Panc1 (cell line): ENCODE measurements at places on chromosomes 16 and 17. TPM values are rescaled to one million over a fixed set of nuclear protein-coding genes. Genes with fewer than 3 reads are reported as not detected.

GRCh38 chr16:88705076-88705684 is 1.0 kb downstream of the RNF166 start:
- DNase-seq, result no peak

DNA sequence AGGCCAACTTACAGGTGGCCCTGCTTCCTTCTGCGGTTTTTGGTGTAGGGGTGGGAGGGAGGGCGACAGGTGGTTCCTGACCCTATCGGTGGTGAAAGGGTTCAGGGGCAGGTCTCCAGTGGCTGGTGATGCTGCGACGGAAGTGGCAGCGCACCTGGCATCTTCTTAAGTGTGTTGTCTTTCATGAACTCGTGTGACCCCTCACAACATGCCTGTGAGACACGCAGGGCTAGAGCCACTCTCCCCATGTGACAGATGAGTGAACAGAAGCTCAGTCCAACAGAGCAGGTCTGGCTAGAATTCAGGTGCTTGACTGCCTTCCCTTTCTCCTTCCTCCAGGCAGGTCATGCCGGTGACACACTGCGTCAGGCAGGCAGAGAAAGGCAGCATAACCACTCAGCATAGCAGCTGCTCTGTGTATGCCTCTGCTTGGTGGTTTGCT is 8.0 kb downstream of the TNFAIP1 start:
- DNase-seq, result no peak

DNA sequence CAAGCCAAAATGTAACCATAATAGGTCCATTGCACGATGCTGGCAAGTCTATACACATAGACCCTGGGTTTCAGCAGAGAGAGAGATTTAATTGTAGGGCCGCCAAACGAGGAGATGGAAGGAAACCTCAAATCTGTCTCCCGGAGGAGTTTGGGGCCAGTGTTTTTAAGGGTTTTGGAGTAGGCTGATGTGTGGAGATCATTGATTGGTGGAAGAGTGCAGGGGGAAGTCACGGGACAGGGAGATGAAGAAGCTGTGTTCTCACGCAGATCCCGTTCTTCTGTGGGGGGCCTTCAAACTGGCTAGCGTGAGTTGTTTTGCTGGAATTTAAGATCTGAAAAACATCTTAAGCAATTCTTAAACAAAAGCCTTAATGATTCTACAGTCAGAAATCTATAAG is 84.8 kb downstream of the KATNIP start:
- DNase-seq, result no peak

DNA sequence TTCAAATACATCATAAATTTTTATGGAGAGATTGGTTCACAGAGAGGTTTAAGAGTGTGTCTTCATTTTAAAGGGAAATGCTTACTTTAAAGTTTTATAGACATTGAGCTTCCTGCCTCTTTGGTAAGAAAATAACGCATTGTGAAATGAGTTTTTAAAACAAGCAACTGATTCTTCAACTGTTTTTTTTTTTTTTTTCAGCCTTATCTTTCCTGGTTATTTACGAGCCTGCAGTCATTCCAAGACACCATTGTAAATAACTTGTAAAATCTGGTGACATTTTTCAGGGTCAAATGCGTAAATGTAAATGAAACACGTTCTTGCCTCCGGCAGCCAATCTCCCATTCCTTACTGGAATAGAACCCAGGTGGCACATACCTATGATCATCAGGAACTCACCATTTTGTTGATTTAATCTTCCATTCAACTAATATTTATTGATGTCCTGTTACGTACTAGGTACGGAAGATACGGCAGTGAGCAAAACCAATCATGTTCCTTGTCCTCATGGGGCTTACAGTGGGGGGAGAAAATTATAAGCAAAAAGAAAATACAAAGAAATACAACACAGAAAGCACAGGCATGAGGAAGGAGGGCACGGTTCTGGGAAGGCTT is 33.2 kb upstream of the CDYL2 start:
- no peak for DNase-seq

GRCh38 chr17:19979917-19980770 is 2.5 kb upstream of the AKAP10 start:
- DNase-seq, result no peak

GRCh38 chr17:7716901-7717755 is at the start of gene DNAH2:
TSS of gene DNAH2 (plus strand) at chr17:7717744. CDS start at chr17:7719735, 1,991 bp downstream.
- DNase-seq, result peak; percentile 35

DNA sequence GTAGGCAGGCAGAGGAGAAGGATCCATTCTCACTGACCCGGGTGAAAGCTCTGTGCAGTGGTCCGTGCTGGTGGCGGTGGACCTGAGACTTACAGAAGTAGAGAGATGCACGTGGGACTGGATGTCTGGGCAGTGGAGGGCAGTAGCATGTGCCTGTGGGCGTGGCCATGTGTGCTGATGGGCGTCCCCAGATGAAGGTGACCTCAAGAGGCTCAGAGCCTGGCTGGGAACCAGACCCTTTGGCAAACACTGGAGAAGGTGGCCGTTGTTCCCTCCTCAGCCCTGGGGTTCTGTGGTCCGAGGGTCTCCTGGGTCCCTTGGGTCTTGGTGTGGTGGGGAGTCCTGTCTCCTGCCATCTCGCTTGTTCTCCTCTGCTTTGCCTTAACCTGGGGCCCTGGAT is 15.6 kb downstream of the WSCD1 start:
- no peak for DNase-seq

GRCh38 chr16:24505959-24506358 is 33.4 kb upstream of the RBBP6 start:
- DNase-seq, result no peak

GRCh38 chr17:47189732-47190237 is 690 bp upstream of the CDC27 start:
- DNase-seq, result no peak

GRCh38 chr17:78252111-78252634 is 20.7 kb downstream of the TMEM235 start:
- no peak for DNase-seq

DNA sequence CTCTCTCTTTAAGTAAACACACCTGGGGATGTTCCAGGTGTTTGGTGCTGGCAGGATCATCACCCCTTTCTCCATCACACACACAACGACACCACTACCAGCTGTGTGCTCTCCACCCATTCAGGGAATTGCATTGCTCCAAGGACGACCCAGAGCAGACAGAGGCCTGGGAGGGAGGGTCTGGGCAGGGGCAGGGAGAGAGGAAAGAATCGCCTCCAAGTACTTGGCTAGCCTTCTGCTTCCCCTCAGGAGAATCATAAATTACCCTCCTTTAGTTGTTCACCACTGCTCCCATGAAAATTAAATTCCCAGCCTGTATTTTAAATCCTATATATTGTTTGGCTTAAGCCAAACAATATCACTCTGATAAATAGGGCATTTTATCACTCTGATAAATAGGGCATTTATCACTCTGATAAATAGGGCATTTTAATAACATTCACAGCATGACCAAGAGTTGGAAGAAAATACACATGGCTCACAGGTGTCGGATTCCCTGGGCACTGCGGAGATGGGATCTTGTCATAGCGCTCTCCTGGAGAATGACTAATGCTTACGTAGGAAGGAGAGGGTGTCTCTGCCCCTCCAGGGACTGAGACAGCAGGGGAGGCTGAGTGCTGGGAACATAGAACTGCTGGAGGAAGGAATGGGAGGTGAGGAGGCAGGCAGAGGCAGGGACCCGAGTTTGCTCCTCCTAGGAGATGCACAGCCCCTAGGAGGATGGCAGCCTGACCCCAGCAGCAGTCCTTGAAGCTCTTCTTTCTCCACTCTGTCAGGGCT is 673.6 kb downstream of the HS3ST4 start:
- DNase-seq, result no peak

GRCh38 chr17:31476525-31477416 is 85.3 kb downstream of the RAB11FIP4 start:
- DNase-seq, result no peak

DNA sequence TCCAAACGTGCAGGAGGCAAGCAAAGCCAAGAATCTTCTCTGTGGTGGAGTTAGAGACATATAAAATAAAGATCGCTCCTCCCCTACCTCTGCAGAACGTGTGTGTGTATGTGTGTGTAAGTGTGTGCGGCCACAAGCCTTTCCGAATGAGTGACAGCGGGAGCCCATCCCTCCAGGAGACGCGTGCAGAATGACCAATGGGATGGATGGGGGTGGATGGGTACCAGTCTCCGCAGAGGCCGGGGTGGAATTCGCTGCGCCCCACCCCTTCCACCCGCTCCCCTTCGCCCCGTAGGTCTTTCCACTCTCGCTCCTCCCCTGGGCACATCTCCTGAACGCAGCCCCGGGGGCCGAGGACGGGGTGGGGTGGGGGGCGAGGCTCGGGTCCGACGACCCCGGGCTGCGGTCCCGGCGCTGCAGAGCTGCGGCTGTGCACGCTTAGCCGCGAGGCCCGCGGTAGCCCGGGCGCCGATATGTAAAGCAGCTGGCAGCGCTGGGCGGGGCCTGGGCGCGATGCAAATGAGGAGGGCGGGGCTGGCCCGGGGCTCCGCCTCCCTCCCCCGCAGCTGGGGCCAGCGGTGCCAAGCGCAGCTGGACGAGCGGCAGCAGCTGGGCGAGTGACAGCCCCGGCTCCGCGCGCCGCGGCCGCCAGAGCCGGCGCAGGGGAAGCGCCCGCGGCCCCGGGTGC is at the start of gene PRKCB:
Gene PRKCB, plus strand, starts transcription at position 594 of the 688 bp plus-strand sequence.
- DNase-seq, result no peak

GRCh38 chr17:6940186-6940649 is 55.6 kb upstream of the ALOX12 start:
- no peak for DNase-seq

GRCh38 chr16:66007717-66008116 is 358.8 kb upstream of the CDH5 start:
- DNase-seq, result no peak

- DNase-seq, result peak; percentile 32
Measured at GRCh38 chr17:55348749-55349354, 72.8 kb downstream of the MMD start.

GRCh38 chr16:89561142-89561883 is 831 bp downstream of the RPL13 start:
- no peak for DNase-seq

DNA sequence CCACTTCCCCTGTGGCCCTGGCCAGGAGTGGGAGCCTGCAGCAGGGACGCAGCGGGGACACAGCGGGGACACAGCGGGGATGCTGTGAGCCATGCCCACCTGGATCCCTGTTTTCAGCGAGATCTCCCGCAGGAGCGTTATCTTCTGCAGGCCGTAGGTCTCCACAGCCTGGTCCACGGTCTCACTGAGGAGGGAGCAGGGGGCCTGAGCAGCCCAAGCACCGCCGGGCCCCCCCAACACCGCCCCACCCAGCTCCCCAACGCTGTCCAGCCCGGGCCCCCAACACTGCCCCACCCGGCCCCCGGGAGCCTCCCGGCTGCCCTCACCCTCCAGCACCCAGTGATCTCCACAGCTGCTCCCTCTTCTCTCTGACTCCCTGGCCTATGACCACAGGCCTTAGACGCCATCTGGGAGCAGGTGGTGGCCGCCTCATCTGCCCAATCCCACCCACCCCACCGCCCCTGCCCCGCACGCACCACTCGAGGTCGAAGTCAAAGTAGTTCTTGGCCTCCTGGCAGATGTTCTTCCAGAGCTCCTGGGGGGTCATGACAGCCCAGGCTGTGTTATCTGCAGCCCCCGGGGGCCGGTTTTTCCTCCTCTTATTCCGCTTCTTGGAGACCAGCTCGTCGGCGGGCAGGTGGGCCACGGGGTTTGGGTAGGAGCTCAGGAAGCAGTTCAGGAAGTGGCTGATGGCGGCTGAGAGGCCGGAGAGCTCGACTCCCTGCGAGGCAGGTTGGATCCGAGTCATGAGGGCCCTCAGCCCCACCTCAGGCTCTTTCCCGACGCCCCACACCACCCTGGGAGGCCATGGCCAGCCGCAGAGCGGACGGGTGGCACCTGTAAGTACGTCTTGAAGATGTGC is 17.0 kb downstream of the CLUH start:
- DNase-seq, result no peak

DNA sequence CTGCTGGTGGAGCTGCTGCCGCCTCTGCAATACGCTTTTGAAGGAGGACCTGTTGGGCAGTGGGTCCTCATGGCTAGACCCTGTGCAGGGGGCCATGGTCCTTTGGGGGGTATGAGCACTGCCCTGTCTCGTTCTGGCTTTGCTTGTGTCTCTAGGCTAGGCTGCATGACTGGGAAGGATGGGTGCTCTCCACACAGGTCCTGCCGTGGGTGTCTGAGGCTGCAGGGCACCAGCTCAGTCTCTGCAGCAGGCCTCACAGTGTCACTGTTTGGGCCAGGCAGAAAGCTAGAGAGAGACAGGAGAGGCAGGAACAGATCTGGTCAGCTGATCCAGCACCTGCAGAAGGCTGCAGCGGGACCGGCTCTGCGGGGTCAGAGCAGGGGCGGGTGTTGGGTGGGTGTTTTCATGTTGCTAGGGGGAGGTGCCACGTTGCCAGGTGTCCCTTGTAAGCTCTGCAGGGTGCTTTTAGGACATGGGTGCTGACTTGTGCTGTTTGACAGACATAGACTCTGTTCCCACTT is 111.4 kb downstream of the SNX29 start:
- no peak for DNase-seq

Gene MAP2K6
- total RNA-seq, result 11.8 TPM

Gene RNF227
- total RNA-seq, result 2.6 TPM

Gene ASIC2
- 4.1 TPM for total RNA-seq

Gene CD300H
- total RNA-seq, result not detected

Gene CDH11
- 0.64 TPM for total RNA-seq

Gene CD300E
- not detected for total RNA-seq

Gene SOX15
- 0.33 TPM for total RNA-seq
